ENCODE measurements at places on chromosomes 1 and 21.

- no peak for DNase-seq
Observed at GRCh38 chr21:35637431-35637830, 422.9 kb downstream of the SETD4 start.

- no peak for DNase-seq
Observed at GRCh38 chr1:173224280-173224892, 17.3 kb upstream of the TNFSF4 start.

GRCh38 chr1:228243093-228243492 lies 35.2 kb downstream of the OBSCN start:
- DNase-seq, result no peak

DNA sequence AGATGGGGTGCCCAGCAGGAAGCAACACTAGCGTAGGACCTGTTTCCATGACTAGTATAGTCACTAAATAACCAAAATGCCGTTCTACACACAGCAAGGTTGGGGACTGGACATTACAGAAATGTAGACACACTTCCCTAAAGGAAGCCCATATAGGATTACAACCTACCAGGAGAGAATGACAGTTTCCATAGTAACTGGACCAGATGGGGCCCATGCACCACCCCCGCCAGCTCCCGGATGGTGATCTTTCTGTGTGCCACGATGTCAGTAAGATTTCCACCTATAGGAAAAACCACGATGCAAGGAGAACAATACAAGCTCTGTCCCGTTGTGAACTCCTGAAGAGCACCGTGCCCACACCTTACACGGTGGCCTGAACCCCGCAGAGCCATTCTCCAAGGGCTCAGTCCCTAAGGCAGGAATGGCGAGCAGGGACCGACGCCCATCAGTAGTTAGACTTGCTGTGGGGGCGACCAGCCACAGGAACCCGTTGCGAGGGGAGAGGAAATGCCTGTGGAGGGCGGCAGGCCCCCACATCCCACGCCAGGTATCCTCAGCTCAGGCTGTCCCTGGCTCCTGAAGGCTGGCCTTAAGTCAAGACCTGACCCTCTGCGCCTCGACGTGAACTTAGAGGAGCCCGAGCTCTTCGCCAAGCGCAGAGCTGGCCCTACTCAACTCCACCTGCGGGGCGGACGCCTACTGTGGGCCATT lies 13.6 kb upstream of the CEP85 start:
- DNase-seq, result no peak

GRCh38 chr1:9235096-9235459 lies 504 bp downstream of the H6PD start:
- DNase-seq, result peak; percentile 73

GRCh38 chr1:153493343-153493960 lies 33.0 kb upstream of the S100A7 start:
- no peak for DNase-seq

- DNase-seq, result peak; percentile 35
Observed at GRCh38 chr1:230158415-230159291, 91.6 kb downstream of the GALNT2 start.

DNA sequence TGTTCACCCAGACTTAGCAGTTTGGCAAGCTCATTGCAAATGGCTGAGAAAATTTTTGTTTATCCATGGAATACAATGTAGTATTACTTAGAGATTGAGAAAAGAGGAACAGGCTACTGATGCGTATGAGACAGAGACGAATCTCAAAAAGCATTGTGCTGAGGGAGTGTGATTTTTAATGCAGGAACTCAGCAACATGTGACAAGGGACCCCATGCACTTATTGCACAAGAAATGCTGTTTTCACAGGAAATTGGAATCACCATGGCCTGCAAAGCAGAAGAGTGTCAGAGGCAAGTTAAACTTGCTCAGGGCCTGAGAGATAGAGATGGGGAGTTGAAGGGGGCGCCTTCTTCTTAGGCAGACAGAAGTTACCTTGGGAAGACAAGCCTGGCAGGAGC lies 32.6 kb upstream of the TLR5 start:
- no peak for DNase-seq

DNA sequence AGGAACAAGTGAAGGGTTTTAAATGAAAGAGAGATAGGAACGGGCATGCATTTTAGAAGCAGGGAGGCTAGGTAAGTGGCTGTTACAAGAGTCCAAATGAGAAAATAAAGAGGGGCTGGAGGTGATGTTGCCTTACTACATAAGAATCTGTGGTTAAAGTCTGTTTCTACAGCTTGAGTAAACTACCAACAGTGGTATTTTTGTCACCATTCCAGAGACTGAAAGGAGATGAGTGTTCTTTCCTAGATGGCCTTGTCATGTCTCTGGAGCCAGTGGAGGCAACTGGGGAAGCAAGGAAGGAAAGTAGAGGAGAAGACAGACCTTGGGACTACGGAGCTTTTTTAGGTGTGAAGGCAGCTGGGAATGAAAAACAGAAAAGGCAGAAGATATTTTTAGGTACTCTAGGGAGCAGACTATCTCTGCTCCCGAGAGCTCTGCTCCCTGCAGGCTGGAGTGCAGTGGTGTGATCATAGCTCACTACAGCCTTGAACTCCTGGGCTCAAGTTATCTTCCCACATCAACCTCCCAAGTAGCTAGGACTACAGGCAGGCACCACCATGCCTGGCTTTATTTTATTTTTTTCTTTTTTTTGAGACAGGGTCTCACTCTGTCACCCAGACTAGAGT lies 12.2 kb downstream of the HDAC1 start:
- no peak for DNase-seq

- no peak for DNase-seq
Observed at GRCh38 chr1:197942042-197942441, 24.9 kb downstream of the LHX9 start.

GRCh38 chr1:185896863-185897262 lies 162.7 kb downstream of the HMCN1 start:
- DNase-seq, result no peak

DNA sequence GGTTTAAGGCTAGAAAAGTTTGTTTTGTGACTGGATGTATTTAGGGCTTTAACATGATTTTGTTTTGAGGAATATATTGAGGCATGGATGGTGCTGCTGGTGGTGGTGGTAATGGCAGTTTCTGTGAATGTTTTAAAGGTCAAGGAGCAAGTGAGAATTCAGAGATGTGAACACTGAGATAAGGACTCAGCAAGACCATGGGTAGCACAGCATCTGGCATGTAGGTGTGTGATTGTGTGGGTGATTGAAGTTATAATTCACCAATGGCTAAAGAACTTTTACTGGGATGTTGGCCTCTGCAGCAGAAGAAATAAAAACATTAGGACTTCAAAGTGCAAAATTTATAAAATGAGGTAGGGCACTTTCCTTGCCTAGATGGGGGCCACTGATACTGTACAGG lies 65.9 kb downstream of the MACF1 start:
- DNase-seq, result no peak

GRCh38 chr1:13951793-13952751 lies 252.1 kb downstream of the PRDM2 start:
- DNase-seq, result no peak

DNA sequence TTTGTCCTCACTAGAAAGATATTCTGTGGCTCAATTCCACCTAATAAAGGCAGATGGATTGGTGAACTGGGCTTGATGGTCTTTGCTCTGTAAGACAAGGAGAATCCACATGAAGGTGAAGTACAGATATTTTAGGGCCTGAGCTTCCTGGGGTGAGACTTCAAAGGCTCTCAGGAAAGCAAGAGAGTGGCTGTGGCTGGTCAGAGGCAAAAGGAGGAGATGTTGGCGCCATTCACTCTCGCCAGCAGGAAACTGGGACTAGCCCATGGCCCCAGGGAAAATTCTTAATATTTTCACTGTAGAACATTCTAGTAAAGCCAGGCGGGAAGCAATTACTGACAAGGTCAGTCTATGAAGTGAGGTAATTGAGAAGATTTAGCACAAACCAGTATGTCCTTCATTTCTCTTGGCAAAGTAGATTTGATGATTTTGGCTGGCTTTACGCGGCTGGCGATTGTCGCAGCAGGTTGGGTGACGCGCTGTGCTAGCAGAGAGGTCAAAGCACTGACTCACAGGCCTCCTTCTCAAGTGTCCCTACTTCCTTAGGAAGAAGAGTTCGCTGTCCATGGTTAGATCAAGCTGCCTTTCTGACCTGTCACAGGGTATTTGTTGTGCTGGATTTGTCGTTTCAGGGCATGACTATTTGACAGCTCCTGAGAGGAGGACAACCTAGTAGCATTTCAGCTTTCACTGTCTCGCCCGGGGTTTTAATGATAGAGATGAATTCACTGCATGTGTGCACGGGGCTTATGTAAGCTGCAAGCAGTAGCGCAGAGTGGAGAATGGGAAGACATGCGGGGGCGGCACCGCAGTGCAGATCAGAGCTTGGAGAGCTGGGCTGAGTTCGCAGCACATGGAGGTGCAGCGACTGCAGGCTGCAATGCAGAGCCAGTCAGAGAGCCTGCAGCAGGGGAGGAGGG lies 32.7 kb downstream of the XCL1 start:
- peak; percentile 63 for DNase-seq

DNA sequence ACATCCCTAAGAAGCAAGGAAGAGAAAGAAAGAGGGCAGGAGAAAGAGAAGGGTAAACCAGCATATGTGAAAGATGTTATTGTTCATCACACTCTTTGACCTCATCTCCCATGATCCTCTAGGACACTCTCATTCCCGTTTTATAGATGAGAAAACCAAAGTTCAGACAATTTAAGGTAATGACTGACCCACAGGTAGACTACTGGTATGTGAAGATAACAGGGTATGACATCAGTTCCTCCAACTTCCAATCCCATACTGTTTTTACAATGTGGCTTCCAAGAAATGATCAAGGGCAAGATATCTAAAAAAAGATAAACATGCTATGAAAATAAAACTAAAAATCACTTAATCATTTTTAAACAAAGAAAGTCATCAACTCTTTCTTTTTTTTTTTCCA lies 95.2 kb upstream of the TNFSF4 start:
- DNase-seq, result no peak

- DNase-seq, result peak; percentile 90
Observed at GRCh38 chr1:151189637-151190445, at the start of gene VPS72. Gene VPS72 (minus strand): TSS chr1:151190197. CDS start chr1:151190121, 76 bp downstream.

DNA sequence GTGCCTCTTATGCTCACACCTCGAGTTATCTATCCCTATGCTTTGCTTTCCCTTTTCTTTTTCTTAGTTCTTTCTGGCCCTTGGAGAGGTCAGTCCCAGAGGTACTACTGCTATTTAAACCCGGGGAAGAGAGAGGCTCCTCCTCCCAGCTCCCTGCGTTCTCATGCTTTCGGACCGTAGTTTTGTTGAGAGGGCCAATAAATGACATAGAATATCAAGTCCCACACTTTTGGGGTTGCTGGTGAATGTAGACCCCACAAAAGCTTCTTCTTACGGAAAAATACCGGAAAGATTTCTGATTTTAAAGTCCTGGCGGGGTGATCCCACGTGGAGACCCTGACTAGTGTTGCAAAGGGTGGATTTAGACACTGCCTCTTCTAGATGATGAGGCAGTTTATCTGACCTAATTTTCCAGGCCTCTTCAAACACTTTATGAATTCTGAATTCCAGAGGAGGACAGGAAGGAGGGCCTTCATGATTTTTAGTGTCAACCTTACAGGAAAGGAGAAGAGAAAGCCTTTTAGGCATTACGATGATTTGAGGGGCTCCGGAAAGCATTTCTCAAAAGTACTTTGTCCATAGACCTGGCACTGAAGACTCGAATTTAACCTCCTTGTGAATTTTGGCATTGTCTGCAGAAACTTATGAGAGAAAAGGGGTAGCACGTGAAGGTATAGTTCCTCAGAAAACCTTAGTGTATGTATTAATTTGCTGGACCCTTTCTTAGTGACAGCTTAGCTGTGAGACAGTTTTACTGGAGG lies 694 bp downstream of the TMEM167B start:
- no peak for DNase-seq

DNA sequence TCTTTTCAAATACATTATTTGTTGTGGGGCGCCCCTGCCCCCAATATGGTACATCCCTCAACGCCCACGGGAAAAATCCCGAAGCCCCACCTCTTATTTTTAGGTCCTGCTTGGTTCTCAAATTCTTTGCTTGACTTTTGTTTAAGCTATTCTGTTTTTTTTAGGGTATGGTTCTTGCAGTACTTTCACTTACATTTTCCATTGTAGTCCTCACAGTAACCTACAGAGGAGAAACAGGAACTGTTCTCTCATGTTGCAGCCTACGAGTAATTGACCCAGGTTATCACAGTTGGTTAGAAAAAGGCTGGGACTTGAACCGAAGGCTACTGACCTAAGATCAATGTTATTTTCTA lies 697 bp upstream of the C21orf91 start:
- no peak for DNase-seq

- DNase-seq, result no peak
Observed at GRCh38 chr1:212106286-212106792, 70.8 kb downstream of the DTL start.

DNA sequence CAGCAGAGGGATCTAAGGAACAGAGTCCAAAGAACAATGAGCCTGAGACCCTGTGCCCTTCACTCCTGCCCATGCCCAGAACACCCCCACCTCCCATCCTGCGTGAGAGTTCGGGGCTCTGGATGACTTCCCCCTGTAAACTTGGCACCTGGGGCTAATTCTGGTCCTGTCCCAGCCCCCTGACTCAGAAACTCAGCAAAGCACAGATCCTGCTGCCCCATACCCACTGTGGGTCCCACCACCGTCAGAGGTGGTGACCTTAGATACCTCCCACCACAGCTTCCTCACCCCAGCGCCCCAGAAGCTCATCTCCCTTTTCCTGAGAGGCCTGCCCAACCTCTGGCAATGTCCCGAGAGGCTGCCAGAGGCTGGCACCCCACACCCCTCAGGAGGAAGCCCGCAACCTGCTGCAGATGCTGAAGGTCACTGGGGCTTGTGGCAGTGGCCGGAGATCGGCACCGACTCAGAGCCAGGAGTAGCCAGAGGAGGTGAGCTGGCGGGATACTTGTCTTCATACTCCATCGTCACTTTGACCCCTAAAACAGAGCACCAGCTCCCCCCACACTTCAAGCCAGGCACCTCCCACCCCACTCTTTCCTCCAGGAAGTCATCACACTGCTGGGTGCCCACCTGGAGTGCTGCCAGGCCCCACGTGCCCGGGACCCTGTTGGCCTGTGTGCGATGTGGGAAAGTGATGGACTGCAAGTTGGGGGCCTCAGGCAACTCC lies 111.6 kb upstream of the IFFO2 start:
- DNase-seq, result no peak

DNA sequence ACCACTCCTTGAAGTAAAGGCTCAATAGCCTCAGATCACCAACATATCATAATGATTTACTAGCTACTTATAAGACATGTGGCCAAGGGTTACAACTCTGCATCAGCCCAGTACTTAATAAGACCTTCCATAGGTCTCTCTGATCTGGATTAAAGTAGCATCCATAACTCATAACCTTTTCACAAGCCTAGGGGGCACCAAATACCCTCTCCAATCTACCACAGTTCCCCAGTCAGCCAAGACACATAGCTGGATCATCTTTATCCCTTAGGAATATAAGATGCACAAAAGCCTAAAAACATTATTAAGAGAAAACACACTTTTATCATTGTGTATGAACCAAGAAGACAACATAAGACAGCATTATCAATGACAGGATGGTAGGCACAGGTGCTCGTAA lies 22.1 kb downstream of the SSX2IP start:
- DNase-seq, result no peak

GRCh38 chr1:33515607-33516006 lies 43.2 kb downstream of the ZSCAN20 start:
- DNase-seq, result no peak

- DNase-seq, result no peak
Observed at GRCh38 chr1:38568061-38568857, 291.3 kb downstream of the RRAGC start.

- DNase-seq, result no peak
Observed at GRCh38 chr21:41808094-41808493, 41.2 kb upstream of the RIPK4 start.
